NCI-H446 treated with DMSO at 0.1 percent for 48 hours (cell line): ENCODE measurements at places on chromosomes 7 and 10.

DNA sequence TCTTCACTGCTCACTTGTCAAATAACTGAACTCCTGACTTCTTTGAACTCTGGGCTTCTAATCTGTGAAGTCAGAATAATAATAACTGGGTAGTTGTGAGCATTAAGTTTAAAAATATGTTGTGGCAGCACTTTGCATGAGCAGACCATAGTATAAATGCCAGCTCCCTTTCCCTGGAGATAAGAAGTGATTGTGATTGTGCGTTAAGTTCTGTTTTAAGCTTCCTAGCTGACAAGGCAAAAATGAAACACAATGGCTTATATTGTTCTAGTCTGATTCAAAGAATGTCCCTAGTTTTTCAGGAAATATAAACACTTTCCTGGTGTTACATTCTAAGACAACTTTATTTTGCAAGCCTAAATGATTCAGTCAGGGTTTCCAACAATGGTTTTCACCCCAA lies 61.8 kb downstream of the PTPRE start:
- no peak for DNase-seq

DNA sequence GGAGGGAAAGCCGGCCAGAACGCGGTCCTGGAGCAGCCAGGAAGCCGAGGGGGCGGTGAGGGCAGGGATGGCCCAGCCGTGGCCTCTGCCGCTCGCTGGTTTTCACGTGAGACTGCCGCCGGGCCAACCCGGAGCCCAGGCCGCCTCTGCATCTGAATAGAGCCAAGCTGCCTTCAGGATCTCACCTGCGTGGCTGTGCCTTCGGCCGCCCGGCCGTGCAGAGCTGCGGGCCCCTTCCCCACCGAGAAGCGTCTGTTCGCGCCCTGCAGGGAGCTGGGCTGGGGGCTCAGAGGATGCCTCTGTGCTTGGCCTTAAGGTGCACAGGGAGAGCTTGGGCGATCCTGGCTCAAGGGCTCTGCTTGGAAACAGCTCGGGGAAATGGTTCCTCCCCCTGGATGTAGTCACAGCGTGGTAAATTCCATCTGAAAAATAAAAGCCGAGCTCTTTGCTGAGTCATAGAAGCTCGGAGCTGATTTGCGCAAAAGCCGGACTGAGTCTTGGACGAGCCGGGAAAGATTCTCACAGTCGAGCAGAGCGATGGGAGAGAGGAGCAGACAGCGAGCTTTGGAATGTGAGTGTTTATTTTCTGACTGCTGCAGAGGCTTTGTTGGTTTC lies at the start of gene JAKMIP3:
Gene JAKMIP3, plus strand, starts transcription at position 456 of the 615 bp plus-strand sequence. CDS start 38,863 bp downstream, outside the sequence.
- DNase-seq = no peak

DNA sequence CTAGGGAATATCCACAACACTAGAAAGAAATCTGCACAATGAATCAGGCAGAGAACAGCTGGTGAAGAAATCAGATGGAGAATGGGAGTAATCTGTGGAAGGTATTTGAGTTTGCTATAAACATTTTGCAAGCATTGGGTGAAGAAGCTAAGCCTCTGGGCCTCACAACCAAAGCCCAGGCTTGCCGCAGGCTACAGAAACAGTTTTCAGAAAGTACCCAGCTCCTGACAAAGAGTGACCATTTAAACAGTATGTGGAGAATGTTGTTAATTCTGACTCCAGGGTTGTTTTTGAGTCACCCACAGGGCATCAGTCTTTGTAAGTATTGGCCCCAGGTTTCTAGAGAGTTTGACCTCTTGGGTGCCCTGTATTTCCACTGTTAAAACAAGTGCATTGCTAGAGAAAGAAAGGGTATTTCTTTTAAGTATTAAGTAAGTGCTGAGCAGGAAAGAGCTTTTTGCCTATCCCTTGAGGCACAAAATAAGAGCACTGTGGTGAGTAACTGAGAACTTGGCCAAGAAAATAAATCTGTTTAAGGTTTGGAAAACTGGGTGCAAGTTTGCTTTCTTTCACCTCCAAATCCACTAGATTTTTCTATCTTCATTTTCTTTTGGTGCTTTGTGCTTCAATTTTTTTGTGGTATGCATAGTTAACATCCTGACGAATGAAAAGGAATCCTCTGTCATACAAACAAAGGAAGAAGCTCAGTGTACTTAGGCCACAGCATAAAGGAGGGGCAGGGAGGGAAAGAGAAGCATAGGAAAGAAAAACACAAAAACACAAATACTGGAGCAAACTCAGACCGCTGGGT lies 691.8 kb downstream of the SUGCT start:
- no peak for DNase-seq

GRCh38 chr10:14547816-14548215 lies 217.1 kb upstream of the FRMD4A start:
- no peak for DNase-seq

DNA sequence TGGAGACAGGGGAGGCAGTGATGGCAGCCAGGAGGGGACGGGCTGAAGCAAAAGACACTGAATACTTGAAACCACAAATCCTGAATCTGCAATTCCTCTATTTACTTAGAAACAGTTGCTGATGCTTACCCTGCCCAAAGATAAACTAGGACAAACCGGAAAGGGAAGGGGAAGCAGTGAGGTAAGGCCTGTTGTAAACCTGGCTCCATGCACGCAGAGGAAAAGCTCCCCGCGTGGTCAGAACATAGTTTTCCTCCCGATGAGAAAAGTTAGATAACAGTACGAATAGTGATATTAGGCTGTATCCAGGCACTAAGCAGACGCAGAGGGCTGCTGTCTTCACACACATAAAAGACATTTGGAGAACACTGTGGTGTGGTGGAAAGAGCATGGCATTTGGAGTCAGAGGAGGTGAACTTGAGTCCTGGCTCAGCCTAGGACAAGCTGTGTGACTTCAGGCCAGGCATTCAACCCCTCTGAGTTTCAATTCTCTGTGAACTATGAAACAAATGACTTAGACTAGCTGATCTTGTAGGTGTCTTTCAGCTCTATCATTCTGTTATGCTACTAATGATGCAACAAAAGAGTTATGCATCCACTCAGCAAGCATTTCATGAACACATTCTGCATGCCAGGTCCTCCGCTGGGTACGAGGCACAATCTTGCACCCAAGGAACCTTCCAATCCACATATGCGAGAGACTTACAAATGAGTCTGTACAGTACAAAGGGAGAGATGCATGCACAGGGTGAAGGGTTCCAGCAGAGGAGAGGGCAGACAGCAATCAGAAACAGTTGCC lies 80.9 kb downstream of the SORBS1 start:
- no peak for DNase-seq

DNA sequence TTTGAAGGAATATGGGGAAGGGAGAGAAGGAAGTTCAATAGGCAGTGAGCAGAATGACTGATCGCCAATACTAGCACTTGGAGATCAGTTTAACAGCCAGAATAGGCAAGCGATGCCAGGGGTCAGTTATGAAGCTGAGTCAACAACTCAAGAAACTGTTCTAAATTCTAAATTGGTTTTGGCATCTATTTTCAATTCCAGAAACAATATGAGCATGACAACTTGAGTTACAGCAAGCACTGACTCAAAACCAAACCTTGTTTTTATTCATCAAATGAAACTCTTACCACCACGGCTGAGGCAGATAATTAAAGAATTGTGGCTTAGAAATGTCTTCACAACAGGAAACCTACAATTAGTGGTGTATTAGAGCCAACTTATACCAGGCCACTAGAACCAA lies 180.5 kb upstream of the ASAH2 start:
- no peak for DNase-seq

- DNase-seq = peak; percentile 56
Observed at GRCh38 chr7:38675494-38676106, 44.4 kb upstream of the AMPH start.

GRCh38 chr10:127694580-127695193 lies 42.3 kb upstream of the FOXI2 start:
- no peak for DNase-seq

DNA sequence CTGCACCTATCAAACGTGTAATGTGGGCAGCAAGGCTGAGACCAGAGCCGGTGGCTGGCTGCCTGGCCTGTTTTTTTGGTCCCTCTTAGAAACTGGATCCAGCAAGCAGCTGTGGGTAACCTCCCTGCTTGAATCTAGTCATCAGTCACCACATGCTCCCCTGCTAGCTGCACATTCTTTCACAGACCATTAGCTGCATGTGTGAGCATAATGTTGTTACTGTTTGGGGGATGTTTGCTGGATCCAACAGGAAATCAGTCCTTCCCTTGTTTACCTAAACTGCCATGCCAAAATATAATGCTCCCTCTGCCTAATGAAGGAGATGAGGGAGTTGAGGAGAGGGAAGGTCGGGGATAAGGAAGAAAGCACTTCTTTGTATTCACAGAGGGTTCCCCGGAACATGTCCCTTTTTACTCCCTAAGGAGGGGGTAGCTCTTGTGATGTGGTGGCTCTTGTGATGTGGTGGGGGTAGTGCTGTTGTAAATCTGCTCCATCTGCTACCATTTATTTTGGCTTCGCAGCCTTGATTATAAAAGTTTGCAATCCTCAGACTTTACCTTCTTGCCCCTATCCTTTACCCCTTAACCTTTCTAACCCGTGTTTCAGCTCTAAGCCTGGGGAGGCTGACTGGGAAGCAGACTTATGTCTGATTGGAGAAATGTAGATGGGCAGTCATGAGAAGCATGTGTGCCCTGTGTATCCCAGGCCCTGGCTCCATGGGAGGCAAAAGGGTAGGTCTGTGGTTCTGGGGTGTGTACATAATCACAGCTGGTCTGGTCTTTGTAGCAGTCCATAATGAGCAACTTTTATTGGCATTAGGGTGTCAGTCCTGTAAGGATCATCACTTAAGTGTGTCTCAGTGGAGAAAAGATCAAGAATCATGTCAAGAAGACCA lies 20.8 kb downstream of the LOXL4 start:
- DNase-seq = peak; percentile 31
